ENCODE measurements at places on chromosomes 11 and 22.

- DNase-seq = no peak
These were observed 57.0 kb downstream of the PHF21A start for GRCh38 chr11:46064221-46064620.

DNA sequence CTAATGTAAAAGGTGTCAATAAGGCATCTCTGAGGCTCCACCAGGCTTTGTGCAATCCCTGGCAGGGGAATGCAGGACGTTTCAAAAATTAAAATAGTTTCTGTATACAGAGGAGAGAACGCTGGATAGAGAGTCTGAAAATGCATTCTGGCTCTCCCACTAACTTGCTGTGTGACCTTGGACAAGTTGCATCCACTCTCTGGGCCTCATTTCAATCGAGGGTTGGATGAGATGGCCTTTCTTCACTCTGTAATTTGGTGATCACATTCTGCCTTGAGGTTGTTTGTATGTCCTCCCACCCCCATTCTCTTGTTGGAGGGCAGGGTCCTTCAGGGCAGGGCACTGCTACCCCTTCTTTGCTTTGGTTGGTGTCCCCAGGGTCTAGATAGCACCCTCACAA is 78.5 kb downstream of the CACNG2 start:
- DNase-seq = no peak

DNA sequence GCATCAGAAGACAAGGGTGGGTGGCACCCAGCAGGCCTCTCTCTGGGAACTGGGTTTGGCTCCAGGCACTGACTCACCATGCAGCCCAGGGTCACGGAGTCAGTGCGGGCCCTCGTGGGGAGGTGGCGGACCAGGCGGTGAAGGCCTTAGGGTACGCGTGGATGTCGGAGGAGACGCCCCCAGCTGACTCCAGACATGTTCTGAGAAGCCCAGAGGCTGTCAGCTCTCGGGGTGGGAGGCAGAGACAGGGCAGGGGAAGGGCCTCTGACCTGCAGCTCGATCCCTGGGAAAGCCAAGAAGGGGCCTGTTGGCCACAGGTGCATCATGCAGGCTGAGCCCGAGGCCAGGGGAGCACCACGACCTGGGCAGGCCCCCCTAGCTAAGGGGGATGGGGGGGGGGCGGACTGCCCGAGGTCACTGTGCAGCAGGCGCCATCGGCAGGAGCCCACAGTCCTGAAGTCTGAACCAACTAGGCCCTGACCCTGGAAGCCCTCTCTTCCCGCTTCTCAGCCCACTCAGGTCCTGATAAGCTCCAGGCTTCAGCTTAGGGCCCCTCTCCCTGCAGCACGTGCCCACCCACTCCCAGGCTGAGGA is 18.0 kb downstream of the MOB2 start:
- no peak for DNase-seq

DNA sequence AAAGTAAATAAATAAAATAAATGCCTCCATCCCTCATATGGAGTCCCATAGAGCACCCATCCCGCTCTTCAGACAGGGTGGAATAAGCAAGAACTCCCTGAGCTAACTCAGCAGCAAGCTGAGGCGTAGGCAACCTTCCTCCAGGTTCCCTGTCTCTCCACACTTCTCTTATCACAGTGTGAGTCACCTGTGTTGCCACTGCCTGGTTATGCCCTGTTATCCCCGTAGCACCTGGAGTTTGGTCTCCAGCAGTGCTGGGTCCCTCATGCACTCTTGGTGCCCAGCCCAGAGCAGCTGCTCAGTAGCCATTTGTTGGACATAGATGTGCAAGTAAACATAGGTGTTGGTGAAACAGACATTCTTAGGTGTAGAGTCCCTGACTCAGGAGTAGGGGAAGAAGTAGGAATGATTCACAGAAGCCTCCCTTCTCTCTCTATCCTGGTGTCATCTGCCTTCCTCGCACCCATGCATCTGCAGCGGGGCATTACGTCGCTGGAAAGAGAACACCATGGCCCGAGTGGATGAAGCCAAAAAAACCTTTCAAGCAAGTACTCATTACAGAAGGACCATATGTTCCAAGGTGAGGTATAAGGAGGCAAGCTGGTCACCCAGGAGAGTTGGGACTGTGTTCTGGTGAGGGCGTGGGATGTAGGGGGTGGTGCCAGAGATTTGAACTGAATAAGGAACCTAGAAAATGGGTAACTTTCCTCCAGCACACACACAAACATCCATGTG is 56.0 kb downstream of the PISD start:
- no peak for DNase-seq

- DNase-seq = no peak
These were observed 7.1 kb downstream of the ACAD8 start for GRCh38 chr11:134260503-134260902.

DNA sequence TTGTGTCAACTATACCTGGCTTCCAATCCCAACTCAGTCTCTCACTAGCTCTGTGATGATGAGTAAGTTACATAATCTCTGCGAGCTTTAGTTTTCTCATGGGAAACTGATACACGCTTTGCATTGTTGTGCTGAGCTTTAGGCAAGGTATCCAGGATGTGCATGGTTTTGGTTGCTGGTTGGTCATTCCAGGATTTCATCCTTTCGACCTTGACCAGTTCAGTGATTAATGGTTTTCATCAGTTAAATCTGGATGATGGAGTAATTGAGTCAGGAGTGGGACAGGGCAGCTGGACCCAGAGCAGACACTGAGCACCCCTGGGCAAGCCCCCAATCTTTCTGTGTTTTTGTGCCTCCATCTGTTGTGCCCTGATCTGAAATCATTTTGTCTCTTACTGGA is 417.3 kb upstream of the CADM1 start:
- no peak for DNase-seq

DNA sequence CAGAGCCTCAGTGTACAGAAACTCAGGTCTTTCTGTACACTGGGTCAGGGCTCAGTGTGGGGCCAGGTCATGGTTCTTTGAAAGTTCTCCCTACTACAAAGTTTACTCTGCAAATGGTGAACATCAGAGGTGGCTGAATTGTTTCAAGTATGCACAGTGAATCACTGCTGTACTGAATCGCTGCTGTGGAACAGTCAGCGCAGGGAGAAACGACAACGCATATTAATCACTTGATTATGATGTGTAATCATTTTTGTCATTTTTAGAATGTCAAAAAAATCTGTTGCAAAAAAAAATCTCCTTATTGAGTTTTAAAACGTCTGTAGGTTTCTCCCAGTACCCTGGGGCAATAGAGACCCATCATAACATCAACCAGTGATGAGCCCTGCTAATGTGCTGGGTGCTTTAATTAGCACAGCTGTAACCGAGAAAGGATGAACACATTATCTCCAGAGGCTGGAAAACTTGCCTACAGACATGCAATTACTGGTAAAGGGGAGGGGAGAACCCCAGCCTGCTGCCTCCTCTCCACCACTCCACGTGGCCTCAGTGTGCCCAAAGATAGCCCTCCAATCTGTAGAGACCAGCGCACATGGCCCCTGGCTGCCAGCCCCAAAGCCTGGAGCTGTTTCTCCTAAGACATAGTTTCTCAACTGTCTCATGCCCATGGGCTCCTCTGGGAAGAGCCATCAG is 12.8 kb downstream of the ARRB1 start:
- peak; percentile 59 for DNase-seq

- DNase-seq = no peak
These were observed 10.0 kb upstream of the RTCB start for GRCh38 chr22:32422062-32422461.

GRCh38 chr11:61912530-61912898 is 4.9 kb downstream of the RAB3IL1 start:
- no peak for DNase-seq

- DNase-seq = no peak
These were observed 51.8 kb downstream of the GALNT18 start for GRCh38 chr11:11569936-11570491.

- DNase-seq = peak; percentile 41
These were observed 97.8 kb downstream of the PKNOX2 start for GRCh38 chr11:125262194-125262829.

GRCh38 chr11:24163146-24163545 is 333.7 kb upstream of the LUZP2 start:
- no peak for DNase-seq

- DNase-seq = no peak
These were observed 3.5 kb downstream of the DDTL start for GRCh38 chr22:23970201-23970641.
